Mesothelial cell of epicardium (in vitro differentiated cells): ENCODE measurements at places on chromosomes 13 and 19. TPM values are rescaled to one million over a fixed set of nuclear protein-coding genes. Genes with fewer than 3 reads are reported as not detected.
A peak's percentile ranks its signal among the peaks of the same experiment; 100 is the strongest.

DNA sequence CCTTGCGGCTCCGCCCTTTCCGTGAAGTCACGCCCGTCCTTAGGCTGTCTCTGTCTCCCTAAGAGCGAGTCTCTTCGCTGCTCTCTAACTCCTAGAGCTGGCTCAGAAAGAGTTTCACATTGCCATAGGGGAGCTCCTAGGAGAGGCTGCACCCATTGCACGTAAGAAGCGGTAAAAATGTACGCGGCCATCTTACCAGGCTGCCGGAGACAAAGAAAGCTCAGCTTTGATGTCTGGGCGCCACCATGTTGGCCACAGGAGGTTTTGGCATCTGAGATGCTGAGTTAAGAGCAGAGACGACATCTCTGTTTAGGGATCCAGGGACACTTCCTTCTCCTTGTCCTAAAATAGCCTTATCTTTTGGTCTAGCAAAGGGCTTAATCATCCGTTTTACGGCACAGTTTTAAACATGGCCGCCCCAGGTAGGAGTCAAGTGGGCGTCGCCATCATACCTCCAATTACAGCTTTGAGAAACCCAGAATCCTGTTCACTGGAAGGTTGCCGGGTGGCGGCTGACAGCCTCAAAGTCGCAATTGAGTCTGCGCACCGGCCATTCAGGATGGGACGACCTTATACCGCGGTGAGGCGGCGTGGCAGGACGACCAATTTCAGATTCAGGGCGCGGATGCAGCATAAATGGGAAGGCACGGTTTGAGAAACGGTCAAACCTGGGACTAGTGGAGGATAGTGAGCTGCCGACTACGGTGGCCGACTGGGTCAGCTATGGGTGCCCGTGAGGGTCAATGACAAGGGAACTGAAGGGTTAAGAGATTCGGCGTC lies at the start of gene ZNF793:
Gene ZNF793 (plus strand): TSS at position 553 of the 780 bp plus-strand sequence. CDS start 16,501 bp downstream, outside the sequence.
- H3K4me1 ChIP-seq: no peaks in the 10 kb centered on the region
- DNase-seq: peak; percentile 78
- H3K27ac ChIP-seq: no peak within 1 kb of the TSS
- H3K27me3 ChIP-seq: no peaks in the 10 kb centered on the region
- peaks cover 27% of the 10 kb centered on the region for H3K36me3 ChIP-seq
- no peak within 1 kb of the TSS for H3K4me3 ChIP-seq

DNA sequence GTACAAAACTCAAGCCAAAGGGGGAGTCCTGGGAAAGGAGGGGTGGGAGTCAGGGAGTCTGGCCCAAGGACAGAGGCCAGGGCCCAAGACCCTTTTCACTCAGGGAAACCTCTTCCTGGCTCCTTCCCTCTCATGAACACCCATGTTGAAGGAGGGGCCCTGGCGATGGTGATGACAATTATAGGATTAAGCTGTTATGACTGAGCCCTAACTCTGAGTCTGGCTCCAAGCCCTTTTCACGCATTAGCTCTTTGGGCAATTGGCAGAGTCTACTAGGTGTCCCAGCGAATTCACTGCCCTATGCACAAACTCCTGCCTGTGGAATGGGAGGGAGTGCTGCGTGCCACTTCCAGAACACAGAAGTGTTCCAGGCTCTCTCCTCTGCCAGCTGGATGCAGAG lies 20.7 kb downstream of the ZNF575 start:
- DNase-seq: no peak
- no peaks in the 10 kb centered on the region for H3K4me1 ChIP-seq
- H3K27ac ChIP-seq: no peak overlapping the region
- H3K4me3 ChIP-seq: no peak overlapping the region
- peaks cover 32% of the 10 kb centered on the region for H3K36me3 ChIP-seq

Gene ZNF563
- 3.9 to 5.0 TPM (median 4.5 TPM) in 3 replicates for total RNA-seq

Gene PCDH17
- total RNA-seq: 9.3 to 9.6 TPM (median 9.4 TPM) in 3 replicates

Gene LAIR1
- 0.53 to 0.92 TPM (median 0.75 TPM) in 3 replicates for total RNA-seq

Gene ATP7B
- total RNA-seq: 133 to 142 TPM (median 137 TPM) in 3 replicates
